ENCODE measurements at places on chromosomes 4 and X. TPM values are rescaled to one million over a fixed set of nuclear protein-coding genes. Genes with fewer than 3 reads are reported as not detected.
A peak's percentile ranks its signal among the peaks of the same experiment; 100 is the strongest.

GRCh38 chr4:51906167-51906958, 63.4 kb downstream of the DCUN1D4 start:
- peaks cover 67% of the 10 kb centered on the region for H3K36me3 ChIP-seq
- no peak for DNase-seq
- no peak overlapping the region for H3K27ac ChIP-seq
- no peaks in the 10 kb centered on the region for H3K27me3 ChIP-seq
- no peaks in the 10 kb centered on the region for H3K4me1 ChIP-seq
- H3K4me3 ChIP-seq: no peak overlapping the region

- H3K36me3 ChIP-seq: no peaks in the 10 kb centered on the region
- no peaks in the 10 kb centered on the region for H3K4me1 ChIP-seq
- no peak for DNase-seq
Observed at GRCh38 chr4:103324811-103325210, 126.7 kb upstream of the CENPE start.

DNA sequence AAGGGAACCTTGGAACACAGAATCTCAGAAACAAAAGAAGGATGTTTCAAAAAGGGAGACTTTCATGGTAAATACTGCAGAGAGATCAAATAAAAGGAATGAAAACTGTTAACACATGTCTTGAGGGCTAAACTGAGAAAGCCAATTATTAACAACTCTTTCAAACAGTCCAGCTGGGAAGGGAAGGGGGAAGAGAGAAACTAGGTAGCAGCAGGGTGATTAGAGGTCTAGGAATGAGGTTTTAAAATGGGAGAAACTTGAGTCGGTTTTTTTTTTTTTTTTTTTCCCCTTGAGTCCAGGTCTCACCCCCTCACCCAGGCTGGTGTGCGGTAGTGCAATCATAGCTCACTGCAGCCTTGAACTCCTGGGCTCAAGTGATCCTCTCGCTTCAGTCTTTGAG, 4.3 kb downstream of the BCLAF3 start:
- H3K27me3 ChIP-seq: no peaks in the 10 kb centered on the region
- H3K36me3 ChIP-seq: no peaks in the 10 kb centered on the region
- H3K4me3 ChIP-seq: no peak overlapping the region
- no peaks in the 10 kb centered on the region for H3K4me1 ChIP-seq

DNA sequence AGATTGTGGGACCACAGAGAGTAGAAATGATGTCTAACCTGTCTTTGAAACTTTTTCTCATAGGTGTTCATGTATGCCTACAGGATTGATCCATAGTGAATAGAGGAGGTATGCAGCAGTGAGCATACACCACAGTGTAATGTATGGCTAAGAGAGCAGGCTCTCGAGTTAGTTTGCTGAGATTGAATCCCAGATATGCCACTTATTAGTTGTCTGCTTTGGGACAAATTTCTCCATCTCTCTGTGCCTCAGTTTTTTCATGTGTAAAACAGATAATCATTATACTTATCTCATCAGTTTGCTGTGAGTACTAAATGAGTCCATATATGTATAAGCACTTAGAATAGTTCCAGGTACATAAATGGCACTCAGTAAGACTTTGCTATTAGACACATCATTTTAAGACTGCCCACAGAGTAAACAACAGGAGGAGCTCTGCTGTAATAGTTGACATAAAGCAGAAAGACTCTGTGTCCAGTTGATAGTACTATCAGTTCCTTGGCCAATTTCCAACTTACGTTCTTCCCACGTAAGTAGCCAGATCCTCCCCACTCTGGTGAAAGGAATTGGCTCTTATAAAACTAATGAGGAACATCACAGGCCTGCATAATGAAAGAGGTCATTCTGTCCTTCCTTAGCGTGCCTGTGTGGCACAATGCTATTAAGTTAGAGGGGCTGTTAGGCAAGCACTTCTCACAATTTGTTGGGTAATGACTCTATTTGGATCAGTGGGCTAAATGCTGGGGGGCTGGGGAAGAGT, 20.7 kb upstream of the RNF150 start:
- H3K4me3 ChIP-seq: no peak overlapping the region
- H3K36me3 ChIP-seq: no peaks in the 10 kb centered on the region
- DNase-seq: no peak
- no peaks in the 10 kb centered on the region for H3K27me3 ChIP-seq
- H3K4me1 ChIP-seq: peaks cover 3% of the 10 kb centered on the region

- no peaks in the 10 kb centered on the region for H3K27me3 ChIP-seq
- no peaks in the 10 kb centered on the region for H3K4me1 ChIP-seq
- H3K36me3 ChIP-seq: no peaks in the 10 kb centered on the region
Observed at GRCh38 chr4:33086331-33086925, 2366.3 kb downstream of the PCDH7 start.

DNA sequence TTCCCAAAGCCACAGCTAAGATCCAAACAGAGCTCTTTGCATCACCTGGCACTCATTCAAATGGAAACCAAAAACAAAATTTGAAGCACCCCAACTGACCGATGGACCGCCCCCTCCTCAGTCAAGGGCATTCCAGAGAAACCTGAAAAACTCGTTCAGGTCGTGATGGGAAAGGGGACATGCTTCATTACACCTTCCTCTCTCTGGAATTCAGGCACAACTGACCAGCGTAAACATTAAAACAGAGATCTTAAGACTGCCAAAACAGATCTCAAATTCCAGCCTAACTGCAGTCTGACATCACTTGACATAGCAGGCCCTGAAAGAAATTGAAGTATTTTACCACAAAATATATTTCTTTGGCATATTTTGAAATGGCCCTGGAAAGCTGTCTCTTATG, 28.5 kb downstream of the PTTG2 start:
- no peak overlapping the region for H3K27ac ChIP-seq
- no peaks in the 10 kb centered on the region for H3K4me1 ChIP-seq
- no peaks in the 10 kb centered on the region for H3K27me3 ChIP-seq
- no peaks in the 10 kb centered on the region for H3K36me3 ChIP-seq
- DNase-seq: no peak
- no peak overlapping the region for H3K4me3 ChIP-seq

GRCh38 chr4:100789991-100790390, 272.2 kb upstream of the EMCN start:
- peaks cover under 1% of the 10 kb centered on the region for H3K4me1 ChIP-seq
- no peak for DNase-seq
- H3K27me3 ChIP-seq: no peaks in the 10 kb centered on the region
- H3K4me3 ChIP-seq: no peak overlapping the region
- no peaks in the 10 kb centered on the region for H3K36me3 ChIP-seq

GRCh38 chr4:106299977-106300376, 16.0 kb downstream of the TBCK start:
- H3K27me3 ChIP-seq: no peaks in the 10 kb centered on the region
- H3K4me3 ChIP-seq: no peak overlapping the region
- H3K36me3 ChIP-seq: peaks cover 12% of the 10 kb centered on the region
- H3K27ac ChIP-seq: no peak overlapping the region
- DNase-seq: no peak
- no peaks in the 10 kb centered on the region for H3K4me1 ChIP-seq

DNA sequence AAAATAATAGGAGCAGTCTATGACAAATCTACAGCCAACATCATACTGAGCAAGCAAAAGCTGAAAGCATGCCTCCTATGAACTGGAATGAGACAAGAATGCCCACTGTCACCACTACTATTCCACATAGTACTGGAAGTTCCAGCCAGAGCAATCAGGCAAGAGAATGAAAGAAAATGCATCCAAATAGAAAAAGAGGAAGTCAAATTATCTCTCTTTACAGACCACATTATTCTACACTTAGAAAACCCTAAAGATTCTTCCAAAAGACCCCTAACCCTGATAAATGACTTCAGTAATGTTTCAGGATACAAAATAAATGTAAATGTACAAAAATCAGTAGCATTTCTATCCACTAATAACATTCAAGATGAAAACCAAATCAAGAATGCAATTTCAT, 249.0 kb downstream of the STK32B start:
- no peak for DNase-seq
- H3K27me3 ChIP-seq: no peaks in the 10 kb centered on the region
- H3K4me1 ChIP-seq: no peaks in the 10 kb centered on the region
- H3K27ac ChIP-seq: no peak overlapping the region

DNA sequence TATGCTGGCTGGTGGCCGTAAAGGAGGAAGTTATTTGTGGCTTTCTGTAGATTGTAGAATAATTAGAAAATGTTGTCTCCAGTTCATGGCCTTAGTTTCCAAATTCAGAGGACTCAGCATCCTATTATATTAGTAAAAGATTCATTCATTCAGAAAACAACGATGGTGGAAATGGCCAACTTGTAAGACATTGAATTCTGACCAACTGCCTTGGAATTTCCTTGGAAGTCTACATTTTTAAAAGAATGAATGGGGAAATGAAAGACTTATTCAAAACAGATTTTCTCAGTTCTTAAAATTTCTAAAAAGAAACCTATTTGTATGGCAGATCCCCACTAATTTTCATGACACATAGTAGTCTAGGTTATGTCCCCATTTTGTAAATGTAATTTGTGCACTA, 561.5 kb downstream of the ANKRD50 start:
- no peaks in the 10 kb centered on the region for H3K36me3 ChIP-seq
- DNase-seq: no peak
- H3K4me1 ChIP-seq: no peaks in the 10 kb centered on the region
- H3K4me3 ChIP-seq: no peak overlapping the region
- H3K27ac ChIP-seq: no peak overlapping the region

DNA sequence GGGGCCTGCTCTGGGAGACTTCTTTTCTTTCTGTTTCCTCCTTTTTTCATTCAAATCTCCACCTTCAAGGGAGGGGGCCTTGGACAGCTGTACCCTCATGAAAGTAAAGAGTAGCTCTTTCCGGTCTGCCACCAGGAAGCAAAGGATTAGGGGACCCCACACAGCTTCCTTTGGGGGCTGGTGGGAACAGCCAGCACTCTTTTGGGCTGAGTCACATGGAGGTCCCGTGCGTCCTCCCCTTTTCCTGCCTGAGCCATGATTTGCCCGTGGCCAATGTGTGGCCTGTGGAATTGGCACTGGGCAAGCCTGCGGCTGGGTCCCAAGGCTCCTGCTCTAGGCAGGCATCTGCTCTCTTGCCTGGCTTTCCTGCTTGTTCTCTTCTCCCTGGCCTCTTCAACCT, 65.5 kb downstream of the FHDC1 start:
- H3K4me3 ChIP-seq: no peak overlapping the region
- H3K36me3 ChIP-seq: no peaks in the 10 kb centered on the region
- H3K4me1 ChIP-seq: peaks cover 14% of the 10 kb centered on the region
- DNase-seq: peak; percentile 60
- H3K27me3 ChIP-seq: no peaks in the 10 kb centered on the region
- H3K27ac ChIP-seq: peak overlapping the region; percentile 55

DNA sequence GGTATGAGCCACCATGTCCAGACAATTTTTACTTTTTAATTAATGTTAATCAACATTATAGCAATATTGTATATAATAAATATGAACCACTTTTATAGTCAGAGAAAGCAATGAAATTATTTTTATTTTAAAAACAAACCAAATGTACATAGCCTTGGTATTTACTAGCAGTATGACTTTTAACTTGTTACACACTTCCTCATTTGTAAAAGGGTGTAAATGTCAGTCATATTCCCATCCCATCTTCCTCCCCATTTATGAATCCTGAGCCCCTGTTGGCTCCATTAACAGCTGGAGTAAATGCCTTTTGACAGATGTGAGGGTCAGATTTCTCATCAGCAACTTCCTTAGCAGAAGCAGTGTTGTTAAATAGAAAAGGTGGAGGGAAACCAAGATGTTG, 179.6 kb upstream of the SPRY1 start:
- H3K36me3 ChIP-seq: no peaks in the 10 kb centered on the region
- H3K4me3 ChIP-seq: no peak overlapping the region
- no peak for DNase-seq
- H3K4me1 ChIP-seq: peaks cover 6% of the 10 kb centered on the region

GRCh38 chrX:9610771-9611392, 146.0 kb downstream of the TBL1X start:
- H3K36me3 ChIP-seq: no peaks in the 10 kb centered on the region
- peak overlapping the region; percentile 49 for H3K4me3 ChIP-seq

DNA sequence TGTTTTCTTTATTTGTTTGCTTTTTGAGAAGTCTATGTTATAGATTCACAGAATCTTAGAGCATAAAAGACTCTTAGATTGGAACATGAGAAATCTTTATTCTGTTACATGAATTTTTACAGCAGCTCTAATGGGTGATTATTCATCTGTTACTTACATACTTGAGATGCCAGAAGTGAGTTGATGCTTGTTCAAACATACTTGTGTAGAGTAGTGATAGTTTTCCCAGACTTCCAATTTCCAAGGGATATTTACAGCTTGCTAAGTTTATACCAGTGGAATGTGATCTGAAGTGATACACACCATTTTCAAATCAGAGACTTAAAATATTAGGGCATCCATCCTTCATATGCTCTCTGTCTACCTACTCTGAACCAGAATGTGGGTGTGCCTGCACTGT, 252.9 kb upstream of the SMIM31 start:
- H3K4me1 ChIP-seq: no peaks in the 10 kb centered on the region
- DNase-seq: no peak
- no peaks in the 10 kb centered on the region for H3K27me3 ChIP-seq
- H3K27ac ChIP-seq: no peak overlapping the region

DNA sequence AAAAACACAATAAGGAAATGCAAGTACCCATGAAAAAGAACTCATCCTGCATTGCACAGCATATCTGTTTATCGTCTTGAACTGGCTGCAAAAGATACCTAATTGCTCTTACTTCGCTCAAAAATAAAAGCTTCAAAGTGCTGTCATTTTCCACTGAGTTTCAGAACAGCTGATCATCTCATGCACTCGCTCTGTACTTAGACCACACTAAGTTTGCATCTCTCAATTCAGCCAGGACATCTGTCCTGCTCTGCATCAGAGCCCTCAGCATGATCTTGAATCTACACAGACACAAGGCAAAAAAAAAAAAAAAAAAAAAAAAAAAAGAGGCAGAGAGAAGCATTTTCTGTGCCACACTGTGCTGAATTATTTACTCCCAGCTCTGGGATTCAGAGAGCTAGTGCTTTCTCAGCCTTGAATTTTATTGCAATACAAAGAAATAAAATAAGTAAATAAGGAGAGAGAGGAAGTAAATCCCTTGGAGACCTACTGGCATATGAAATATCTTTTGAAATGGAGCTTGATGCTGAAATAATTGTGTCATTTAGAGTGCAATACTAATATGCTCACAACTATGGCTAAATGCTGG, 81.3 kb downstream of the PPP1R2C start:
- no peak overlapping the region for H3K4me3 ChIP-seq
- H3K27me3 ChIP-seq: no peaks in the 10 kb centered on the region
- no peaks in the 10 kb centered on the region for H3K36me3 ChIP-seq

- 0 out of 2 replicates have a peak, but pooled peaks cover 2% of the 10 kb centered on the region for H3K4me1 ChIP-seq
- H3K27ac ChIP-seq: no peak overlapping the region
- no peaks in the 10 kb centered on the region for H3K36me3 ChIP-seq
- no peak overlapping the region for H3K4me3 ChIP-seq
- no peaks in the 10 kb centered on the region for H3K27me3 ChIP-seq
- DNase-seq: no peak
Observed at GRCh38 chrX:9627922-9628321, 137.7 kb downstream of the GPR143 start.

- DNase-seq: no peak
- no peaks in the 10 kb centered on the region for H3K36me3 ChIP-seq
- no peaks in the 10 kb centered on the region for H3K4me1 ChIP-seq
- no peak overlapping the region for H3K27ac ChIP-seq
- H3K4me3 ChIP-seq: no peak overlapping the region
Observed at GRCh38 chr4:10582951-10583350, 101.6 kb downstream of the CLNK start.

- no peaks in the 10 kb centered on the region for H3K27me3 ChIP-seq
- no peaks in the 10 kb centered on the region for H3K36me3 ChIP-seq
Observed at GRCh38 chr4:52588097-52588496, 71.0 kb downstream of the USP46 start.

The SORCS2 gene
- 1.4 TPM for total RNA-seq

The HSFX2 gene
- not detected for total RNA-seq

The CYLC1 gene
- not detected for total RNA-seq

The FRMPD4 gene
- total RNA-seq: not detected

The CT83 gene
- not detected for total RNA-seq

The MAOA gene
- 0.47 TPM for total RNA-seq

The TCP11X1 gene
- 0.08 TPM for total RNA-seq

The SGMS2 gene
- total RNA-seq: 4.1 TPM
